Stimulated activated CD8-positive, alpha-beta memory T cell treated with anti-CD3 and anti-CD28 coated beads, Interleukin-12 subunit alpha, Interleukin-12 subunit beta, amount 100 ng/mL, for 1 hour (primary cell): ENCODE measurements at places on chromosomes 5 and 9.
A peak's percentile ranks its signal among the peaks of the same experiment; 100 is the strongest.

DNA sequence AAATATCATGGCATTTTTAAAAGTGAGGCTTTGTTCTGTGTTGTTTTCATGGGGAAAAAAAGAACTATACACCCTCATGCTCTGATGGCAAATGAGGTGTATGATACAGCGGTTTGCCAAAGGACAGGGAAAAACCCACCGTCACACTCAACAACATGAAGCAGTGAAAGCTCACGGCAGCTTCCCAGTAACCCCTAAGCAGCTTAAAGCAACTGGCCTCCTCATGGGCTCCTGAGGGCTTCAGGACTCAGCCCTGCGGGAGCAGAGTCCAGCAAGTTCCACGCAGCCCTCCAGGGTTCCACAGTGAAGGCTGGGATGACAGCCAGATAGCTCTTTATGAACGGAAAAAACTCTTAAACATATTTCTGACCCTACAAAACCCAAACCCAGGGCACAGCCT lies 12.9 kb downstream of the BARHL1 start:
- DNase-seq = no peak

DNA sequence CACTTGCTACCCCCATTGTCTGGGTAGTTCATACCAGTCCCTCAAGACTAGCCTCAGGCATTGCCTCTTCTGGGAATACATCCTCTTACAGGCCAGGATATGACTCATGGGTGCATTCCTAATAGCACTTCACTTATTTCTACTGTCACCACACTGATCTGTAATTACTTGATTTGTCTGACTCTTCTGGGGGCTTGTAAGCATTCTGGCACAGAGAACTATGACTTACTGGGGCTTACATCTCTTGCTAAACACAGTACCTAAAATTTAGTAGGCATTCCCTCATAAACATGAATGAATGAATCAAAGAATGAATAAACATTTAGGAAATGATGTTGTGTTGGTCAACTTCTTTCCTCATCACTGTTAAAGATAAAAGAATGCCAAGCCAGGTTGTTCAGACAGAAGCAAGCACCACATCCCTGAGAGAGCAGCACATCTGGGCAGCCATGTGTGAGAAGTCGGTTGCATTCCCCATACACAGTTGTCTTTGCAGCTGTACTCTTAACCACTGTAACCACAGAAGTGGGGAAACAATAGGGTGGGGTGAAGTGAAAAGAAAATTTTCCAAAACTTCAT lies 27.6 kb downstream of the IL7R start:
- no peak for DNase-seq

GRCh38 chr5:116799401-116799800 lies 224.8 kb upstream of the SEMA6A start:
- no peak for DNase-seq

DNA sequence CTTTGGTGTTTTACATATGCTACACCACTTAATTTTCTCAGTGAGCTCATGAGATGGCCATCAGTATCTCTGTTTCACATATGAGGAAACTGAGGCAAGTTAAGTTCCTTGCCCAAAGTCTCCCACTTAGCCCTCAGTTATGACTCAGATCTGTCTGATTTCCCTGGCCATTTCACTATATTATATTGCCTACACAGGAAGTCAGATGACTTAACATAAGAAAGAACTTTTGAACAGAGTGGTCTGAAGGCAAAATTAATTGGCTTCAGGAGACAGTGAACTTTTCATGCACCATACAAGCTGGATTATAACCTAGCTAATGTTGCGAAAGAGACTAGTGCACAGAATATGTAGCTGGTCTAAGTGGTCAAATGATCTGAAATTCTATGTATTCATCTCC lies 221.6 kb downstream of the NFIB start:
- no peak for DNase-seq

GRCh38 chr5:158309088-158309807 lies 450.3 kb upstream of the CLINT1 start:
- no peak for DNase-seq

GRCh38 chr5:108919591-108920326 lies 172.1 kb downstream of the FER start:
- no peak for DNase-seq

DNA sequence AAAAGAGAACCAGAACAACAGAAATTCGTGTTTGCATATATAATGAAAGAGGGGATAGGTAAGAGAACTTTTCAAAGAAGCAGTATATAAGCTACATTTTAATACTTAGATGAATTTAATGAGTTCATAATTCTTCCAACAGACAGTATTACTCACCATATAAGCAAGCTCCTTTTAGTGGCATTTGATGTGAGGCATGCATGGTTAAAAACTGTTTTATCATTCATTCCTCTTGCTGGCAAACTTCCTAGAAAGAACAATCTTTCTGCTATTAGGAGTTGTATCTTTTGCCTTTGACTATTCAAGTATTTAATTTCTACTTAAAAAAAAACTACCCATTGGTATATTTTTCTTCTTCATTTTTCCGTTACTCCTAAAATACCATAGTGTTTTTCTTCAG lies 65.7 kb upstream of the EIF4EBP3 start:
- DNase-seq = no peak

DNA sequence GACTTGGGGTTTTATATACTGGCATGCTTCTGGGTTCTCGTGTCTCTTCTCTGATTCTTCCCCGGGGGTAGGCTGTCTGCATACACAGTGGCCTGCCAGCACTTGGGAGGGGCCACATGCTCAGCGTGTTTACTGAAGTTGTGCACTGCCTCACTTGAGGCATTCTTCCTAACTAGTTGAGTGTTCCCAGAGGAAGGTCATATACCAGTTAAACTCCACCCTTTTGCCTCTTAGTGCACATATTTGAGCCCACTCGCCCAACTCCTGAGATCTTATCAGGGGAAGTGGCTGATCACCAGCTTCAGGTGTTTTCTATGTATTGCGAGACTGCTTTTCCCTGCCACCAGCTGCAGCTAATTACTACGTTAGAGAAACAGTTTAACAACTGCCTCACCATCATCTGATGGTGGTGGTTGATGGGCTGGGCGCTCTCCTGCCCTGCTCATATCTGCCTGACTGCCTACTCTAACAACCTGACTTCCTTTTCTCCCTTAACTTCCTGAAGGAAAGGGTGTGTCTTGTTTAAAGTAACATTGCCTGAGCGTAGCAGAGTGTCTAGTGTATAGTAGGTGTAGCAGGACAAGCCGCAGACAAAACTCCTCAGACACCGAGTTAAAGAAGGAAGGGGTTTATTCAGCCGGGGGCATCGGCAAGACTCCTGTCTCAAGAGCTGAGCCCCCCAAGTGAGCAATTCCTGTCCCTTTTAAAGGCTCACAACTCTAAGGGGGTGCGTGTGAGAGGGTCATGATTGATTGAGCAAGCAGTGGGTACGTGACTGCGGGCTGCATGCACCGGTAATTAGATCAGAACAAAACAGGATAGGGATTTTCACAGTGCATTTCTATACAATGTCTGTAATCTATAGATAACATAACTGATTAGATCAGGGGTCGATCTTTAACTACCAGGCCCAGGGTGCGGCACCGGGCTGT lies 60.1 kb upstream of the CLINT1 start:
- peak; percentile 1 for DNase-seq

- DNase-seq = peak; percentile 47
Measured at GRCh38 chr5:175696139-175696854, 38.4 kb downstream of the HRH2 start.
